Caki2 (cell line): ENCODE measurements at places on chromosomes 5 and 9.

DNA sequence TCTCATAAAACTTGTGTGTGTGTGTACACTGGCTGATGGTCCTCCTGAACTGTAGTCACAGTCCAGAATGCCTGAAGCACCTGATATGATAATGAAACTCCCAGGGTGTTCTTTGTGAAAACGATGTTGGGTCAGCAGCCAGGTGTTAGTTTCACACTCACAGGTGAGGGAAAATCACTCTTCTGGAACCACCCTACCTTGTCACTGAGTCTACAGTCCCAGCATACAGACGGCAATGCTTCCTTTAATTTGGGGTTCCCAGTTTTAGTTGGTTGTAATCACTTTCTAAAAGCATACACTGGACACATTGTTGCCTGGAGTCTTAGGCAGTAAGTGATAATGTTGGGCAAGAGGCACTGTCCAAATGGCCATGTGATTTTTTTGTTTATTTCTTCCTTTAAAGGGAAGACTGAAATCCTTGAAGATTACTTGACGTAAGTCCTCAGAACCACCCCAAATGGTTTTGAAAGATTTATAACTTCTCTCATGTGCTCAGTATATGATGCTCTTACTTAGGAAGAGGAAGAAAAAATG, 18.2 kb upstream of the MGAT1 start:
- no peak for DNase-seq

DNA sequence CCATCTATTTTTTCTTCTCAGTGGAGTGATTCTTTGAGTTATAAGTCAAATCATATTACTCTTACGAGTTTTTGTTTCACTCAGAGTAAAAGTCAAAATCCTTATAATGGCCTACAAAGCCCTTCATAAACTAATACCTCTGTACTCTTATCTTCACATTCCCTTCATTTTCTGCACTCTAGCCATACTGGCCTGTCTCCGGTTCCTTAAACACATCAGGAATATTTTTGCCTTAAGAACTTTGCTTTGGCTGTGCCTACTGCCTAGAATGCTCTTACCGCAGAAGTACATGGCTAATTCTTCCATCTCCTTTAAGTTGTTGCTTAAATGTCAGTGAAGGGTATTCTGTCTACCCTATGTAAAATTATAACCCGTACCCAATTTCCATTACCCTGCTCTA, 132.9 kb upstream of the GRHPR start:
- DNase-seq = no peak

GRCh38 chr5:143933451-143933850, 121.5 kb downstream of the HMHB1 start:
- DNase-seq = no peak

DNA sequence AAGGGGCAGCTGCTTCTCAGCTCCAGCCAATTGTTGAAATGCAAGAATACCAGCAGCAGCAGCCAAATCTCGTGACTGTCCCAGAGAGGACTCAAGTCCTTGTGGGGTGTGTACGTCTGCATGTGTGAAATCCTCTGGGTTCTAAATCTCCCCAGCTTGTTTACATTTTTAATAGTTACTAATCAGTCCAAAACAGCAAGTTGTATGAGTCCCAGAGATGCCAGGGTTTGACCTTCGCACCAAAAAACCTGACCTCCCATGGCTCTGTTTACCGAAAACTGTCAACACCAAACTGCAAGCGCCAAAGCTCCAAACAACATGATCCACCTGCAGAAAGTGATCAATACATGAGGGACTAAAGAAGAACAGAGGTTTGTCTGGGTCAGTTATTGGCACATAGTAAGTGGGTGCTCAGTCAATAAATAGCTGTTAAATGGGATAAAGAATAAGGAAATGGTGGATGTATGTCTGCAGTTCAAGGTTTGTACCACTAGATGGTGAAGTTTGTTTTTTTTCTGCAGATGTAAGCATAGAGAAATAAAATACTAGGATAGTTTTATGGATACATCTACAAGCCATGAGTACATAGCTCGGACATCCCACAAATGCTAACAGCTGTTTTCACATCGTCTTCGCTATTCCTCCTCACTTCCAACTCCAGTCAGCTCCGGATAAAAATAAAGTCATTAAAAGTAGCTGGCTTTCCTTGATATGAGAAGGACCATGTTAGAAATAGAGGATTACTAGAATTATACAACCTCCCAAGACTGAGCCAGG, 85.3 kb upstream of the ADRB2 start:
- peak; percentile 53 for DNase-seq

DNA sequence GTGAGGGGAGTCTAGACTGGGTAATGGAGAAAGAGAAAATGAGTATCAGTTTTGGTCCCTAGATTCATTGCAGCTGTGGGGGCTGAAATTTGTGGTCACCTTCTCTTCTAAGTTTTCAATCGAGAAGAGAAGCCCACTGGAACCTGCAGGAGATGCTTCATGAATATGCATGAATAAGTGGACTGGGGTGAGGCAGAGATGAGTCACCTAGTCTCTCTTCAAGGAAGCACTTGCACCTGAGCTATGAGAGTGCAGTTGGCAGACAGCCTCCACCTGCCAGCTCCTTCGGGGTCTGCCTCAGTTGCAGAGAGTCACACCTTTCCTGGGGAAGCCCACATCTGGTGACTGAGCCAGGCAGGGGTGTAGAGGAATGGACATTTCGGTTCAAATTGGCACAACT, 69.1 kb downstream of the ZNF366 start:
- no peak for DNase-seq

DNA sequence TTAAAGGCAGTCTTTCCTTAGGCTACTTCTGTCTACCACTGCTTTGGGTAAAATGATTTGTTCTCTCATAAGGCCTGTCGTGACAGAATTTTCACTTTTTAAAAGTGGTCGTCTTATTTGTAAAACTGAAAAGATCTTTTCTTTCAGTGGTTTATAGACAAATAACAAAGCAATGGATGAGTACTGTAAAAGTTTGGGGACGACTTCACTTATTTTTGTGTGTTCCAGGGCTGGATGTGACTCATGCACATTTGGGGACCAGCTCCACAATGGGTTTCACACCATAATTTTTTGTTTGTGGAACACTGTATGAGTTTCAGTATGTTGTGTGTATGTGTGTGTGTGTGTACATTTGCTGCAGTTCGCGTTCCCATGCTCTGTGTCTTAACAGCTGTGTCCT, 53.6 kb downstream of the ARHGAP26 start:
- no peak for DNase-seq

DNA sequence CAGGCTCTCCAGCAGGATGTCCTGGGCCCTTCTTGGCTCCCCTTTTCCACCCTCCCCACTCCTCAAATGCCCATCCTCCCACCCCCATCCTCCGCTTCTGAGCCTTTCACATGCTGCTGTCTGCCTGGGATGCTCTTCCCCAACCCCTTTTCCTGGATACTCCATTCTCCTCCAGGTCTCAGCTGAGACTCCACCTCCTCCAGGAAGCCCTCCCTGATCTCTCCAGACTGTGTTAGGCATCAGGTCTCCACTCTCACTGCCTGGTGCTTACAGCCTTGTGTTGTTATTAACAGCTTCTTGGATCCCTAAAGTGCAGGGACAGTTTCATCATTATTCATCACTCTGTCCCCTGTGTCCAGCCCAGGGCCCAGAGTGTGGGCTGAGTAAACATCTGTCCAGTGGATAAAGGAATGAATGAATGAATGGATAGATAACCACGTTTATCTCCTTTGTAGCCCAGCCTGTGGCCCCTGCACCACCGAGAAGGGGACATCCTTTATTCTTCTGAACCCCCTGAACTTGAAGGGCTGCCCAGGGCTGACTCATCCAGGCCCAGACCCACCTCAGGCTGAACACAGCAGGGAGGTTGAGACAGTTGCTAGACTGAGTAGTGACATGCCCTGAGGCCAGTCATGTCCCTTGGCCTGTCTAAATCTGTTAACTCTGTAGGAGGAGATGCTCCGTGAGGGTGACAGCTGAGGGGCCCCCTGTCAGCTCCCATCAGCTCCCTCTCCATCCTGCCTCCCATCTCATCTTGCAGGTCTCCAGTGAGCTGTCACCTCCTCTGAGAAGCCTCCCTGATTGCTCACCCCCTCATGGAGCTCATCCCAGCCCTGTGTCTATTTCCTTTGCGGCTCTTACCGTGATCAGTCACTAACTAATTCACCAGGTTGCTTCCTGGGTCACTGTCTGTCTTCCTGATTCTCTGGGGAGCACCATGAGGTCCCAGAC, 14.6 kb upstream of the LAMC3 start:
- no peak for DNase-seq

GRCh38 chr5:138724470-138725146, 28.6 kb upstream of the CTNNA1 start:
- no peak for DNase-seq

DNA sequence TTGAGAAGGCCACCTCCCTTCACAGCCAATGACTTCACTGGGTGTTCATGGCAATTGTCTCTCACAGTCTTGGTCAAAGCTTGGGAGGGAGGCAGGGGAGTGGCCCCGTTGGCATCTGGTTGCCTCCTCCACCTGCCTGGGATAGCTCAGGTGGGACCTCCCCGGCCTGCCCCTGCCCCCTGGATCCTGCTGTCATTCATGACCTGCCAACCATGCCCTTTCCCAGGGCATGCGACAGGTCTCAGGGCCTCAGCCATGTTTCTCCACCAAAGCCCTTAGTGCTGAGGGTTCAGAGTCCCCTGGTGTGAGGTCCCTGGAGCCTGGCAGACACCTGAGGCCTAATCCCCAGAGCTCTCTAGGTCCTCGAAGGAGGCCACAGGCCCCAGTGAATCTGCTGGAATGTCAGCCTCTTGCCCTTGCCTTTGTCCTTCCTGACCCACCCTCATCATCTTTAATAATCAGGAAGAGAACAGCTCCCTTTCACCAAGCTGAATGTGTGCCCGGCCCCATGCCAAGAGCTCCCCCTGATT, 5.6 kb downstream of the DAB2IP start:
- no peak for DNase-seq
